Stimulated activated CD8-positive, alpha-beta memory T cell treated with anti-CD3 and anti-CD28 coated beads, Interleukin-12 subunit alpha, Interleukin-12 subunit beta, amount 100 ng/mL, for 4 hours (primary cell): ENCODE measurements at places on chromosomes 2 and 18.

GRCh38 chr2:189091253-189091652 is 88.3 kb downstream of the COL5A2 start:
- DNase-seq: no peak

- DNase-seq: no peak
Measured at GRCh38 chr2:236558993-236559978, 10.3 kb upstream of the ACKR3 start.

DNA sequence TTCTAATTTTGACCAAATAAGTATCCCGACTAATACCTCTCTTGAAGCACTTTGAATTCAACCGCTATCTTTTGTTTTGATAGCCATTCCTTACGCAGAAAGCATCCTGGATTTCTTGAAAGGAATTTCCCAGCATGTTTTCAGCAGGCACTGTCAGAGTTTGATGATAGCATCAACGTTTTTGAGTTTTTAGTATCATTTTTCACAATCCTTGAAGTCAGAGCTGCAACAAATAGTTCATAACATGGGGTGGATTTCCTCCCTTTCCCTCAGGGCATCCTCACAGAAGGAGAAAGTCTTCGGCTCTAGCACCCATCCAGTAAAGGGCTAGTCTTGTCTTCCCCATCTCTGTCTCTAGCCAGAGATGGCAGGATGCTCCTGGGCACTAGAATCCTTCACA is 46.2 kb downstream of the ANKRD44 start:
- no peak for DNase-seq

DNA sequence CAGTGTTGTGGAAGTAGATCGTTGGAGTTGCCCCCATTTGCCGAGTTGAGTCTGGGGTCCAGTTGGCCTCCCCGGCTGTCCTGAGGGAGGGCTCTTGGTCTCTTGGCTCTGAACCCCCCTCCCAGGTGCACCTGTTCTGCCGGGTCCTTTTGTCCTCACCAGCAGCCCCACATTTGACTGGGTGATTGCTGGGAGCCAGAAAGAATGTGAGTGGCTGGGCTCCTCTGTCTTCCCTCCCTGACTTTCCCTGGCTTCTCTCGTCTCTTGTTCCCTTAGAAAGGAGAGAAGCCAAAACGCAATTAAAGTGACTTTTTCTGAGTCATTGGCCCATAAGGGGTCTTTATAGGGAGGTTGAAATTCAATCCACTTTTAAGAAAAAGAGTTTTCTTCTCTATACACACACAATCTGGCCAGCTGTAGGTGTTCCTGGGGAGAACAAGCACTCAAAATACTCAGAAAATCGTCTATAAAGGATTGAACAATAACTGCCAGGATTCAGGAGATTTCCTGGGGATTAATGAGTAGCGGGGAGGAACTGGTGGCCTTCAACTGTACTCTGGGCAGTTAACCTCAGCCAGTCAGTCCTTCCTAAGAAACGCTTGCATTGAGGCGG is 131.0 kb downstream of the TMEM182 start:
- DNase-seq: no peak

DNA sequence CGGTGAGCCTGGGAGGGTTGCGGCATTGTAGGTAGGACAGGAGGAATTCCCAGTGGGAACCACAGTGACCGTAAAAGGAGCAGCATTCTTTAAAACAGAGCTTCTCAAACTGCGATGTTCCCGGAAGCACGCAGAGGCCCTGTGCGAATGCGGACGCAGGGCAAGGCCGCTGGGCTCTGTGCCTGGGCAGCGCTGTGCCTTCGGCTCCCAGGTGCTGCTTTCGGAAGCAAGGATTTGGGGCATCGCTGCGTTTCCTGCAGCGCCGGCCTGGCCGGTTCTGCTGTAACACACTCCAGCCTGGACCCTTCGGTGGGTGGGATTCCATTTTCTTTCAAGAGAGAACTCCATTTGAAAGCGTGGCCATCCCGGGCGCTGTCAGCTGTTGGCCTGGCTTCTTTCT is 118.6 kb downstream of the PTGR3 start:
- no peak for DNase-seq

- DNase-seq: no peak
Measured at GRCh38 chr2:109437325-109438090, 176.3 kb downstream of the SEPTIN10 start.

DNA sequence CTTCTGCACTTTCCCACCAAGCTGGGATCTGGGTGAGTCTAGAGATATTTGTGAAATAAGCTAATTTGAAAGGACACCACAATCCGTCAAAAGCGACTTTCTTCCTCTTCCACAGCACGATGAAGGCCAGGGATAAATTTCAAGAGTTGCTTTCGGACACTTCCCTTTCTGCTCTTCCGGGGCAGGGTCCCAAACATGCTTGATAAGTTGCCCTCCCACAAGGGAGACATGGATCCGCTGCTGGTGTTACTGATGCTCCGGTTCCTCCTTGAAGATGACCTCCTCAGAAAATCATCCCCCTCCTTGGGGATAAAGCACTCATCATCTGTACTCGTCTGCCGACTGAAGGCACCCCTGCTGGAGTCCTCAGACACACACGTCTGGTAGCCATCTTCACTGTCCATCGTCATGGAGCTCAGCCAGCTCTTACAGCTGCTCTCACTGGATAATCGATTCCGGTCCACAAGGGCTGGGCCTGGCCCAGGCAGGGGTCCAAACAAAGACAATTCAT is 28.2 kb downstream of the CYTIP start:
- no peak for DNase-seq
